Right hindlimb (tissue), 1 donor: ENCODE measurements at places on chromosomes 2 and 18.

GRCh38 chr2:2698182-2699120 lies 367.4 kb upstream of the MYT1L start:
- no peak for DNase-seq

DNA sequence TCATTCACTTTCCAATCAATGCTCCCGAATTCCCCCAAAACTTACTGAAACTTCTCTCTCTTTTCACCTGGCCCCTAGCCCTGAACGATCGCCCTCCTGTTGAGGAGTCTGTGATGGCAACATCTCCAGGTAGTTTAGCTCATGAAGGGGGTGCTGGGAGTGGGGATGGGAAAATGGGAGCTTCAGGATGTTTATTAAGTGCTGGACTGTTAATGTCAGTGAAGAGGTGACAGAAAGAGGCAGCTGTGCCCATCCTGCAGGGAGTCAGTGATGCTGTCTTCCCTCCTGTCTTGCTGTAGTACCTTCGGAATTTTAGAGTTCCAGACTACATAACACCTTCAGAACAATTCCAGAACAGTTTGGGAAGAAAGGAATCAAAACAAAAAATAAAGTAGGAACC lies 308.8 kb downstream of the ALK start:
- no peak for DNase-seq

- DNase-seq, result no peak
Measured at GRCh38 chr2:64485331-64485730, 31.4 kb downstream of the LGALSL start.

DNA sequence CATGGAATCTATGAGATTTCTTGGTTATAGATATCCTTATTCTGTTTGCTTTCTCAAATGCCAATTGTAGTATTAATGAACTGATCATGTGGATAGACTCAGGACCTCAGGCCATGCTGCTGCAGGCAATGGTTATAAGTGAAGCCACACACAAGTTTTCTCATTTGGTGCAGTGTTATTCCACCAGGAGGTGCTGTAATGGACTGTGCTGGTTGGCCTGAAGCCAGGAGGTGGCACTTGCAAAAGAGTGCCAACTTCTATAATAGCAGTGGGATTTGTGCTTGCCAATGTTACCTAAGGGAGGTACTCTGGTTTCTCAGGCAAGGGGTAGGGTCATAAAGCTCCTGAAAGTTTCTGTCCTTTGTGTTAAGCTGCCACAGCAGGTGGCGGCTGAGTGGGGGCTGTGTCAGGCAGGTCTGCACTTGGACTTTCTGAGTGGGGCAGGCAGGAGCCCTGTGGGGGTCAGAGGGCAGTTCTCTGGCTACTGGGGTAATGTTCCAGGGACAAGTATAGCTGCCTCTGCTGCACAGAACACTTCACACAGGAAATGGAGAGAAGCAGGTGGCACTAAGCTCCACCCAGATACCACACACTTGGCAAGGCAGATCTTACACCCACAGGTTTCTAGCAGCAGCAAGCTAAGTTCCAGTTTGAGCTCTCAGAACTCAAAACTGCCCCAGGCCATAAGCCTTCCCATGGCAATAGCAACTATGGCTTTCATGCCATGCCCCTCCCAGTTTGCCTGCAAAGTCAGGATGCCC lies 352.6 kb upstream of the CWC22 start:
- no peak for DNase-seq
